CD4-positive, alpha-beta T cell treated with Interleukin-6 at 100 ng/mL for 8 hours (primary cell): ENCODE measurements at places on chromosomes 6 and 20.

GRCh38 chr6:159766906-159767305 lies 5.1 kb downstream of the ACAT2 start:
- DNase-seq: no peak

- DNase-seq: no peak
Observed at GRCh38 chr20:64148581-64148980, 15.7 kb upstream of the MYT1 start.

DNA sequence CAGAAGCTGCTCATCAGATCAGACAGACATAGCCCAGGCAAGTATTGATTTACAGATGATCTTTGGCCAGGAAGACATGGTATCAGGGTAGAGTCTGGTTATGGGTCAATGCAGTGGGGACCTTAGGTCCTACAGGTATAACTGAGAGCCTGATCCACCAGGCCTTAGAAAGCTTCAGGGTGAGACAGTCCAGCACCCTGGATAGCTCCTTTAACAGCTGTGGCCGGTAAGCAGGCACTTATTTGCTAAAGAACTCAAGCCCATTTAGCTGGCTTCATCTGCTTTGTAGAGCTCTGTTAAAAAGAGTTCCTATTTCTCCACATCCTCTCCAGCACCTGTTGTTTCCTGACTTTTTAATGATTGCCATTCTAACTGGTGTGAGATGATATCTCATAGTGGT lies 39.6 kb downstream of the ESR1 start:
- DNase-seq: no peak

DNA sequence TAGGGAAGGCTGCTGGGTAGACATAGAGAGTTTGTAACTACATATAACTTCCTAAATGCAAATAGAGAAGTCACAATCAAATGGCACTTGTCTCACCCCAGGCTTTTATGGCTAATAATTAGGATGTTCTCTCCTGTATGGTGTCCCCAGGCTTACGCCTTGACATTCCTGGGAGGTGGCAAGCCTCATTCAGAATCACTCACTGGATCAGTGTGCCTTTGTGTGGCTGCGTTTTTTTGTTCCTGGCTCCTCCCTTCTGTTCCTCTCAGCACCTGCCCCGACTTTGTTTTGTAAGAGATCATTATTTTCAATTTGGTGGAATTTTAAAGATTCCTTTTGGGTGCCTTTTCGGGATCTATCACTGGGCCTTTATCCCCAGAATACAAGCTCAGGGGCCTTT lies 5.7 kb downstream of the LAMP5 start:
- DNase-seq: no peak

DNA sequence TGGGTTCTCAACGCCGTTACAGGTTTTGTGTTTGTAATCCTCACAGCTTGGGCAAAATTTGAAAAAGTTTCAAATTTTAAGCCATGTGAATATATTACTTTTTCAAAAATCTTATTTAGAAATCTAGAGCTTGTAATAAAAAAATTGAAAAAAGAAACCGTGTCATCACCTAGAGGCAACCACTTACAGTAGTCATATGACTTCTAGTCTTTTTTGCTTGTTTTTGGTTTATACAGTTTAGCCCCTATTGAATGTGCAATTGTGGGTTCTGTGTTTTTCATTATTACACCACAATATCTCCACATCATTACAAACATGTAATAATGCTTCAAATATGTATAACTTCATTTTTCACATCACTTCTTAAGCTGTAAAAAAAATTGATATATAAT lies 888 bp downstream of the DYNLRB1 start:
- no peak for DNase-seq

DNA sequence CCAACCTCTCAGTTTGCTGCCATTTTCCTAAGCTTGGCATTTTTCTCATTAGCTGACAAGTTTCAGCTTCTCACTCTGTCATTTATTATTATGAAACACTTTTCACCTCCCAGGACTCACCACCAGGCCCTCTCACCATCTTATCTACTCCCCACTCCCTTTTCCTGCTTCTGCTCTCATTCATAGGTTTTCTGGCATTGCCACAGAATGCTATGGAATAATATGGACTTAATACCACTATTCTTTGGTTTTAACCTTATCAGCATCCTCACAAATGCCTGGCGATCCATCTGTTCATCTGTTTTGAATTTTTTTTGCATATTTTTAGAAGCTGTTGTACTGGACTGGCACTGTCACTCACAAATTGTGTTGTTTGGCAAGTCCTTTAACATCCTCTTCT lies 16.4 kb upstream of the LAMA4 start:
- DNase-seq: no peak

- no peak for DNase-seq
Observed at GRCh38 chr6:53616450-53617357, 48.9 kb downstream of the KLHL31 start.
